Activated CD4-positive, alpha-beta T cell treated with anti-CD3 and anti-CD28 coated beads for 4 hours (primary cell): ENCODE measurements at places on chromosomes 7 and 10.

- no peak for DNase-seq
Observed at GRCh38 chr7:128679920-128680319, 7.8 kb downstream of the GARIN1A start.

- no peak for DNase-seq
Observed at GRCh38 chr7:158550394-158550700, 37.3 kb downstream of the PTPRN2 start.

DNA sequence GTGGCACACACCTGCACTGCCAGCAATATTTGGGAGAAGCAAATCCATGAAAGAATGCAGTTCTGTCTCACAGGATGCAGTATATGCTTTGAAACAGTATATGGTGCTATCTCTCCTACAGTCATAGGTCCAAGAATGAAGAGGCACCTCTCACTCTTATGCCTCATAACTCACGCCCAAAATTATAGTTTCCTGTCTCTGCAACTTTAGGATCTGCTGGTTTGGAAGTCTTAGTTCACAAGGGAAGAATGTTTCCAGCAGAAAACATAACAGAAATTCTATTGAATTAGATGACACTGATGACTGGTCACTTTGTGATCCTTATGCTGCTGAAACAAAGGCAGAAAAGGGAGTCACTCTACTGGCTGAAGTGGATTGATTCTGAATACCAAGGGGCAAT, 5.7 kb downstream of the C10orf67 start:
- DNase-seq, result no peak

GRCh38 chr7:156169474-156170370, 357.5 kb upstream of the SHH start:
- DNase-seq, result no peak

DNA sequence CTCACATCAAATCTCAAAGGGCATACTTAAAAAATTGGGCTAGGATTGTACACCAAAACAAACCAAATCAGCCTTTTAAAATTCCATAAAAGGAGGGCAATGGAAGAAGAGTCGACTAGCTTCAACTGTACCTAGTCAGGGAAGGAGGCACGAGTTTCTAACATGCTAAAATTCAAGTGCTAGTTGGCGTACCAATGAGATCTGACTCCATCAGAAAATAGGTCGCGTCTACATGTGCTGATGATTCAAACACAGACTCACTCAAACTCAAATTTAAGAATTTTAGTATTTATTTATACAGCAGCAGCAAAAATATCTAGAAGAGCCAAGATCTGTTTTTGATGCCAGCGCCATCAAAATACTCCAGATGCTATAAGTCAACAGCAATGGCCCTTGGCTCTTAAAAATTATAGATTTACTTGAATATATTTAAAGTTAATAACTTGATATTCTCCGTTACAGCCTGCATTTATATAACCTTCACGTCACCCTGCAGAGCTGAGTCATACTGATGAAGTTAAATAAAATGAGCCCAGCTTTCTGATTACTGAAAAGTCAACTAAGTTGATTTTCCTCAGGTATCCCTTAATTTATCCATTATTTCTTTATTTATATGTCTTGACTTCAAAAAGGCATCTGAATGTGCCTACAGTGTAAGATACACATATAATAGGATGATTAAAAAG, 302.1 kb upstream of the IMMP2L start:
- DNase-seq, result no peak

DNA sequence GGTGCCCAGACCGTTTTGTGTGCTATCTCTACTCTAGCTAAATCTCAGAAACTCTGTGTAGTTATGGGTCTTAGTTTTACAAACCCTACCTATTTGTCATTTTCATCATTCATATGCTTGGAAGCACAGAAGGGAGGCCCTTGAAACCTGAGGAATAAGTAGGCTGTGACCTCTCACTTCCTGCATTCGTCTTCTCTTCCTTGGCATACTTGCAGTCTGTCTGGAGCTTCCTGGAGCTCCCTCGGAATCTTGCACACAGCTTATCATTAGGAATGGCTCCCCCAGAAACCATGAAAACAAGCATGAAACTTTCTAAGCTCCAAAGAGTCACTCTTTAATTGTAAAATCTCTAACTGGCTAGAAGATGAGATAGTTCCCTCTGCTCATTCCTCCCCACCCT, 376.9 kb upstream of the MYO3A start:
- DNase-seq, result no peak

GRCh38 chr10:106355450-106355849, 809.1 kb downstream of the SORCS1 start:
- no peak for DNase-seq

DNA sequence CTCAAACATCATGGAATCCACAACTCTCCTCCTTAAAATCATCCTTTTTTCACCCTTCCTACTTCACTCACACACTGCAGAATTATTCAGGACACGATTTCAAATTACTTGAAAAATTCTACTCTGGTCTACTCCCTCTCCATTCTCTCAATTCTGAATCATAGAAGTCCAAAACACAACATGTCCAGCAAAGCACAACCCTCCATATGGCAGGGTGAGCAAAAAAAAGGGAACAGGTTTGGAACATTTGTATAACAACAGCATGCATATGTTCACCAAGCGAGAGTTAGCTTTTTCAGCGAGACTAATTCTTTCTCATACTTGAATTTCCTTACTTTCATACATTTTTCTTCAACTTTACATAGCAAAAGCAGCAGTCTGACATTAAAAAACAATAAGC, 73.4 kb downstream of the ABI1 start:
- no peak for DNase-seq

DNA sequence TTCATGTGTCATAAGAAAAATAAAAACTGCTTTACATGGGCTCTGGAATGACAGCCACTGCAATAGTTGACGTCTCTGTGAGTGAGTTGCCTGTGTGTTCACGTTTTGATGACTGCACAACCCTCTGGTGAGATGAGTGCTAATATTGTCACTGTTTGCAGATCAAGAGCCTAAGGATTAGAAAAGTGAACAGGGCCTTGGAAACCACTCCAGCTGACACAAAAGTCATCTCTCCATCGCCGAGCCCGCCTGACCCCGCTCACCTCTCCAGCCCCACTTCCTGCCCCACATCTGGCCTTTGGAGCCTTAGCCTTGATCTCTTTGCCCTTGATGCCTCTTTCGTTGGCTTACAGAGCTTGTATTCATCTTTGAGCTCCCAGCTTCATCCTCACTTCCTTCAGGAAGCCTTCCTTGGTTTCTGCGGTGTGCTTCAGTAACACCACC, 351.7 kb downstream of the TCERG1L start:
- no peak for DNase-seq

DNA sequence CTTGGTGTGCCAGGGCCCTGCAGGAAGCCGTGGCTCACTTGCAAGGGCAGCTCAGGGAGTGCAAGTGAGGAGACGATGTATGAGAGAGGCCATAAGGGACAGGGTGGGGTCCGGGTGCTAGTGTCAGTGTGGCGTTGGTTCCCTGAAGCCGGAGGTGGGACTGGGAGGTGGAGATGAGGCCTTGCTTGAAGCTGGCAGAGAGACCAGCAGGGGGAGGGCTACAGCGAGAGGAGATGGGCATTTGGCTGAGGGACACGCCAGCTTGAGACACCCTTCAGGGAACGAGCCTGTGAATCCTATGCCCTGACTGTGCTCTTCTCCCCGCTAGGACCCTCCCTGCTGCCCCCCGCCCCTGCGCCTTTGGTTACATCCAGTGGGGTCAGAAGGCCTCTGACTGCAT, 529.1 kb downstream of the TCERG1L start:
- no peak for DNase-seq
